ENCODE measurements at places on chromosomes 3 and 15.

DNA sequence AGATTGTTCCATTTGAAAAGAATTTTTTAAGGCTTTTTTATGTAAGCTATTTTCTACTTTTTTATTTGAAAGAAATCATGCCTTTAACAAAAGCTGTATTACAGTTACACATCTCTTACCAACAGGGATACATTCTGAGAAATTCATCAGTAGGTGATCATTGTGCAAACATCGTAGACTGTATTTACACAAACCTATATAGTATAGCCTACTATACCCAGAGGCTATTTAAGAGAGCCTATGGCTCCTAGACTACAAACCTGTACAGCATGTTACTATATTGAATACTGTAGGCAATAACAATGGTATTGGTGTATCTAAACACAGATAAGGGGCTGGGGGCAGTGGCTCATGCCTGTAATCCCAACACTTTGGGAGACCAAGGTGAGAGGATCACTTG is 43.1 kb downstream of the PEAK1 start:
- DNase-seq = no peak

- no peak for DNase-seq
These were observed 42.0 kb downstream of the RORA start for GRCh38 chr15:61186905-61187741.

GRCh38 chr3:127092776-127093175 is 100.2 kb upstream of the PRR23E start:
- no peak for DNase-seq

DNA sequence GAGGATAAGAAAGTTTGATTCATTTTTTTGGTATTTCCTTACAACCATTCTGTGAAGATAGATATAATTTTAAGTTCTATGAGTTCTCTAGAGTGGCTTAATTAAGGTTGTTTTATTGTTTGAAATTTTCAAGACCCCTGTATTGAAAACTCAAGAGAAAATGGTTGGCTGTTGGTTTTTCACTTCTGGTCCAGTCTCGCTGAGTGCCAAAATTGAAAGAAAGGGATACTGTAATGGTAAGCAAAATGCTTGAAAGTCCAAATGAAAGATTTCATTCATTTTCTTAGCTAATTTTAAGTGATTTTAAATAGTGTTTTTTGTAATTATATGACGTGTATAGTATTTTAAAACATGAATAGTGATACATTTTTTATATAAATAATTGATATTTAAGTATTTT is 7.4 kb downstream of the ARRDC4 start:
- no peak for DNase-seq

- no peak for DNase-seq
These were observed 60.7 kb downstream of the ADAMTS7 start for GRCh38 chr15:78750566-78750965.

DNA sequence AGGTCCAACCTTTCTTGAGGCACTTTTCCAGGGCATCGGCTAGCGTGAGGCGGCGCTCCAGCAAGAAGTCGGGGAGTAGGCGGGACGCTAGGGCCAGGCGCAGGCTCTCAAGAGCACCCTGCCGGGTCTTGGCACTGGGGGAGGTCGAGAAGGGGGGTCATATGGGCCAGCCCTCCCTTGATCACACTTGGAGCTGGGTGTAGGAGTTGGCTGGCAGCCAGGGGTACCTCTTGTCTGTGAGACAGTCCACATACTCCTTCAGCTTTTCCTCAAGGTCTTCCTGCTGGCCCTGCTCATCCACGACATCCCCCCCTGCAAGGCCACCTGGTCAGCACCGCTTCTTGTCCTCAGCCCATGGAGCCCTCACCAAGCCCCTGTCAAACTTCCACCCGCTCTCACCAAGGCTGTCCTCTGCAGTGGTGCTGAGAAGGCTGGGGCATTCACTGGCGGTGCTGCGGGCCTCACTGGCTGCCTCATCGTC is 2.0 kb downstream of the IFRD2 start:
- no peak for DNase-seq
